HFFc6 (cell line): ENCODE measurements at places on chromosomes 2 and 18.
A peak's percentile ranks its signal among the peaks of the same experiment; 100 is the strongest.

- H3K4me1 ChIP-seq: peaks cover 20% of the 10 kb centered on the region
- peak overlapping the region; percentile 77 for H3K4me3 ChIP-seq
- H3K36me3 ChIP-seq: no peaks in the 10 kb centered on the region
- peaks cover 19% of the 10 kb centered on the region for H3K27me3 ChIP-seq
These were observed 36.8 kb upstream of the IGFBP2 start for GRCh38 chr2:216596236-216596979.

- no peak overlapping the region for H3K4me3 ChIP-seq
- no peaks in the 10 kb centered on the region for H3K27me3 ChIP-seq
- H3K27ac ChIP-seq: no peak overlapping the region
These were observed 393.7 kb upstream of the FANCL start for GRCh38 chr2:58634653-58635370.

DNA sequence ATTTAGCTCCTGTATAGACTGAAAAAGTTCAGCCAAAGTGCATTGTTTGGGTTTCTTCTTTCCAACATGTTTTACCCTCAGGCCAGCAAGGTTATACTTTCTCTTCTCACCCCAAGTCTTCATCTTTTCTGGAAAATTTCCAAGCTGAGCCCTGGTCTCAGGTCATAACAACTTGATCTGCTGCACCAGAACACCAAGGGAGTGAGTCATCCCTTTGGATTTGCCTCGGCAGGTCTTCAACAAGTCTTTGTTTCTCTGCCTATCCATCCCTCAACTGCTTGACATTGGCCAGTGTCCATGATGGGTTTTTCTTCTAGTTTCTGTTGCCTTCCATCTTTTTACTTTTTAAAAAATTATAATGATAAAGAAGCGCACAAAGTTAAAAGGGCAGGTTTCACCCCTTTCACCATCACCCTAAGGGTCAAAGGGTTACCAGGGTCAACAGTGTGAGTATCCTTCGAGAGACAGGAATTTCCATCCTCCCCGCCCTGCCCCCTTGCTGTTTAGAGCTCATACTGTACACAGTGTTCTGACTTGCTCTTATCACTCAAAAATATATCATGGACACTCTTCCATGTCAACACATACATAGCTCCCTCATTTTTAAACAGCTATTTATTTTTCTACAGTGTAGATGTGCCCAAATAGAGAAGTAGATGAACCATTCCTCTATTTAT is 5.7 kb upstream of the SPATS2L start:
- no peak overlapping the region for H3K27ac ChIP-seq
- peak; percentile 26 for DNase-seq
- H3K4me3 ChIP-seq: no peak overlapping the region
- H3K36me3 ChIP-seq: no peaks in the 10 kb centered on the region

DNA sequence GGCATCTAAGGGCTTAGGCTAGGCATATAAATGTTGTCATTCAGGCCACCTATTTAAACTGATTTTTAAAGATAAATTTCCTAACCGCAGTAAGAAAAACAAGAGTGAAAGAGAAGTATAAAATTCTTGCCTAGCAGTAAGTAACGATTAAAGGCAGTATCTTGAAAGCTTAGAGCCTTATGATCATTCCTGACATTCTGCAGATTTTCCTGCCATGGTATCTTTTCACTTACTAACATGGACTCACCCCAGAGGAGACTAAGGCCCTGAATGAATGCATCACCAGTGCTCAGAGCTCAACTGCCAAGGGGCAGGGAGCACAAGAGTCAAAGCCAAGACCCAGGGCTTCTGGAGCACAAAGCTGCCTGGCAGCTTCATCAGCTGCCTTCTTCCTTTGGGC is 133.1 kb downstream of the GCA start:
- no peak for DNase-seq
- no peak overlapping the region for H3K27ac ChIP-seq
- no peak overlapping the region for H3K4me3 ChIP-seq
- H3K36me3 ChIP-seq: no peaks in the 10 kb centered on the region
- no peaks in the 10 kb centered on the region for H3K4me1 ChIP-seq
- no peaks in the 10 kb centered on the region for H3K27me3 ChIP-seq

DNA sequence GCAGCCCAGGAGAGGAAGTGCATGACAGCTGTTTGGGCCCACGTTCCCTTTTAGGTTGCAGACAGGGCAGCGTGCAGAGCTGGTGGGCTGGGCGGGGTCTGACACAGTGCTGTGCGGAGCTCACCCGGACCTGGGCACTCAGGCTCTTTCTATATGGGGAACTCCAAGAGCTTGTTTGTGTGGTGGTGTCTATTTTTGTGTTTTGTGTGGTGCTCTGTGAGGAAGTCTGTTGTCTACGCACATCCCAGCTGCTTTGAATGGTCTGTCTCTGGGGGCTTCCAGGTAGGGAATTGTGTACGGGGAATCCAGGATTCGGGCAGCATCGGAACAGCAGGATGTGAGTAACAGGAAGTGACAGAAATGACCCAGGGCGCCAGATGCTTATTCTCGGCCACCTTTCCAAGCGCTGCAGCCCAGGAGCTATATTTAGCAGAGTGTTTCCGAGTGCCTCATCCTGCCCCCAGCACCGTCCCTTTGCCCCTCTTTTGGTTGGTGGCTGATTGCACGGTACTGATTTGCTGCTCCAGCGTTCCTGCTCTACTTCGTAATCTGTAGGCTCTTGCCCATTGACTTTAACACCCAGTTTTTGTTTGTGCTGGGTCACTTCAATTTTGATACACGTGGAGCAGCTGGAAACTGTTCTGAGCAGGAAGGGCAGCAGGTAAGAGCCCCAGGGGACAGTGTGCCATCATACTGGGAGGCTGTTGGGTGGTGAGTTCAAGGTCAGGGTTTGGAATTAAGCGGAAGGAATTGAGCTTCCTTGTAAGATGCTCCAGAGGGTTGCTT is 64.7 kb downstream of the DGKD start:
- H3K4me1 ChIP-seq: peaks cover 35% of the 10 kb centered on the region
- H3K36me3 ChIP-seq: peaks cover 31% of the 10 kb centered on the region
- H3K27me3 ChIP-seq: peaks cover 2% of the 10 kb centered on the region; the same call in 1 of the 2 replicates
- H3K27ac ChIP-seq: peak overlapping the region; percentile 52
- peak overlapping the region; percentile 17; the same call in 1 of the 2 replicates for H3K4me3 ChIP-seq
- no peak for DNase-seq

DNA sequence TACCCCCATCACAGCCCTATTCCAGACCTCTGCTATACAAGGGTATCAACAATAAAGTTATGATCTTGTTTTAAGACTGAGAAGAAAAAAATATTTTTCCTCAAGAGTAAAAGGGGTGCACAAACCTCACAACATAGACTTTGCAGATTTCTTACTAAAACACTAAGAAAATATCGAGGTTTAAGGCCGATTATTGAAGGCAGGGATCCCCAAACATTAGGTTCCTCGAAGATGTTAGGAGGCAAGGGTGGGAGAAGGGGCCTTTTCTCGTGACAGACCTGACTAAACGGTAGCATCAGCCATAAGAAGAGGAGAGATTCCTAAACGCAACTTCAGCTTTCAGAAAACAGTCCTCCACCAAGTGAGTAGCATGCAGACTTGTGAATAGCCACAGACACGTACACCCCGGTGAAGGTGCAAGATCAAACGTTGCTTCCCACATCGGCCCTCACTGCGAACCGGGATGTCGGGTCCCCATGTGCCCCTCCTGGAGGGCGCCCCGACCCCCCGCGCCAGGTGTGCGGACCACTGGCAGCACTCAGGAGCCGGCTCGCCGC is 678 bp downstream of the PIAS2 start:
- peak overlapping the region; percentile 67 for H3K27ac ChIP-seq
- H3K4me1 ChIP-seq: peaks cover 36% of the 10 kb centered on the region
- peak; percentile 16 for DNase-seq
- H3K36me3 ChIP-seq: no peaks in the 10 kb centered on the region
- peaks cover 2% of the 10 kb centered on the region; the same call in 1 of the 2 replicates for H3K27me3 ChIP-seq

- no peak overlapping the region for H3K27ac ChIP-seq
- no peaks in the 10 kb centered on the region for H3K4me1 ChIP-seq
- no peak overlapping the region for H3K4me3 ChIP-seq
- no peak for DNase-seq
- no peaks in the 10 kb centered on the region for H3K36me3 ChIP-seq
- peaks cover 10% of the 10 kb centered on the region for H3K27me3 ChIP-seq
These were observed 33.3 kb upstream of the ANKRD62 start for GRCh38 chr18:12060182-12060870.

GRCh38 chr2:219251656-219252055 is 1.4 kb upstream of the TUBA4B start:
- peaks cover 54% of the 10 kb centered on the region for H3K4me1 ChIP-seq
- H3K36me3 ChIP-seq: peaks cover 15% of the 10 kb centered on the region; the same call in 1 of the 2 replicates
- no peak for DNase-seq
- peaks cover 9% of the 10 kb centered on the region for H3K27me3 ChIP-seq

- H3K27ac ChIP-seq: no peak overlapping the region
- no peak for DNase-seq
- no peaks in the 10 kb centered on the region for H3K4me1 ChIP-seq
- no peak overlapping the region for H3K4me3 ChIP-seq
- peaks cover 21% of the 10 kb centered on the region for H3K27me3 ChIP-seq
- H3K36me3 ChIP-seq: no peaks in the 10 kb centered on the region
These were observed 176.0 kb downstream of the SMAD2 start for GRCh38 chr18:47754311-47755101.

- H3K4me1 ChIP-seq: no peaks in the 10 kb centered on the region
- no peak overlapping the region for H3K27ac ChIP-seq
These were observed 290.7 kb upstream of the CYP26B1 start for GRCh38 chr2:72438364-72438763.
